OCI-LY7 (cell line): ENCODE measurements at places on chromosomes 5 and 9.

DNA sequence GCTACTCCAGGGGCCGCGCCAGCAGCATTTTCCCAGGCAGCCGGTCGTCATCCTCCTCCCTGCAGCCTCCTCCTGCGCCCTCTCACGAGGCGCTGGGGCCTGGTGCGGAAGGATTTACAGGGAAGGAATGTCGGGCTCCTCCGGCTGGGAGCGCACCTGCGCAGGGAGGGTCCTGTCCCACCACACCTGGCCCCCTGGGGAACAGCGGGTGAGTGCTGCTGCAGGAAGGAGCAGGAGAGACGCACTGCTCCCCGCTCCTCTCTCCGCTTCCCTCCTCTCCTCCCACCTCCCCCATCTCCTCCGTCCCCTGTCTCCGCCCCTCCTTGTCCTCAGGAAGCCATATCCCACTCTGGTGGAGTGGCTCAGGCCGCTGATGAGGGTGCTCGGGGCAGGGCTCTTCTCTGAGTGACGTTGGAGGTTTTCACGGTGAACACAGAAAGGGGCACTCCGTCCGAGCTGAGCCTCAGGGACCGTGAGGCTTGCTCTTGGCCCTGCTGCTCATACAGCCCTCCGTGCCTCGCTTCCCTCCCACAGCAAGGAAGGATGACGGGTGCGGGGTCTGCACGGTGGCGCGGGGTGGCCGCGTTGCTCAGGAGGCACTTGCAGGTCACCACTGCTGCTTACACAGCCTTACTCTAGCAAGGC, 31.3 kb downstream of the IRX4 start:
- DNase-seq: no peak

- DNase-seq: no peak
Measured at GRCh38 chr5:116766470-116766947, 191.9 kb upstream of the SEMA6A start.

DNA sequence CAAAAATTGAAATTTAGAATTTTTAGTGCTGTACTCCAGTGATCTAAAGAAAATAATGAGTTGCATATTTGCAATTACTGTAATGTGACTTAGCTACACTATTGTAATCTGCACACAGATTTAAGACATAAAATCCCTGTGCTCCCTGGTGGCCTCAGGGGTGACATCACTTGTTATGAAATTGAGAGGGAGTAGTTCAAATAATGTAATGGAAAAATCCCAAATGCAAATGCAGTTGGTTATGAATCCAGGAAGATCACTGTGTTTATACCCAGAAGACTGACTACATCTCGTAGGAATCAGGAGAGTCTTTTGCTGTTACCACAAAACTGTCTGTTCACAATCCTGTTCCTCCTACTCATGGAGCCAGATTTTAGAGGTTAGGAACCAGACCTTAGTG, 178.7 kb upstream of the FBXL17 start:
- DNase-seq: no peak

DNA sequence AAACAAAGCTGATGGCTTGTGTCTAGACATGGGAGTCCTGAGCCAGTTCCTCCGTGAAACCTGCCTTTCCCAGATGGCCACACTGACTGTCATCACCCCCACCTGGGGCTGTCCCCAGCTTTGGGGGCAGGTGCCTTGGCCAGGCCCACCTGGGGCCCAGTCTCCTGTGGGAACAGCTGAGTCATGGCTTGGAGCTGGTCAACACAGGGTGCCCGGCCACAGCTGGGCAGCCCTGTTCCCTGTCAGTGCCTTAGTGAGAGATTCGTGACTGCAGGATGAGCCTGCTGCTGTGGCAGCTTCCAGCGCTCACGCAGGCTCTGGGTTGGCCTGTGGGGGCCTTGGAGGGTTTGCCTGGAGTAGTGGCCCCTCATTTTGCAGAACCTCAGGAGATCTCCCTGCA, 56.5 kb downstream of the COL5A1 start:
- no peak for DNase-seq

DNA sequence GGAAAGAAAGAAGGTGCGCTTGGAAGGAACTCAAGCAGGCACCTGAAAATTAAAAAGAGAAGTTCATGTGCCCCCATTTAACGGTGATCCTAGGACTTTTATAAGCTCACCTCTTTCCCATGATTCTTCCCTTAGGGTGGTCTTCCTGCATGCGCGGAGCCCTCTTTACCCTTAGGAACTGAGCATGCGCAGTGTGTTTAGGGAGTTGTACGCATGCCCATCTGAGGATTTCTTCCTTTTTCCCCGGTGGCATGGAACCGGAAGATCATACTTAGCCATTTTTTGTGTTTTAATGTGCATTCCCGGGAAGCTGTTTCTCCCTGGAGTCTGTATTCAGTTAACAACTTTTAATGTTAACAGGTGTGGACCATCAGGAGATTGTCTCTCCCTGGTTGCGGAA, 119.0 kb downstream of the FBXL7 start:
- no peak for DNase-seq

DNA sequence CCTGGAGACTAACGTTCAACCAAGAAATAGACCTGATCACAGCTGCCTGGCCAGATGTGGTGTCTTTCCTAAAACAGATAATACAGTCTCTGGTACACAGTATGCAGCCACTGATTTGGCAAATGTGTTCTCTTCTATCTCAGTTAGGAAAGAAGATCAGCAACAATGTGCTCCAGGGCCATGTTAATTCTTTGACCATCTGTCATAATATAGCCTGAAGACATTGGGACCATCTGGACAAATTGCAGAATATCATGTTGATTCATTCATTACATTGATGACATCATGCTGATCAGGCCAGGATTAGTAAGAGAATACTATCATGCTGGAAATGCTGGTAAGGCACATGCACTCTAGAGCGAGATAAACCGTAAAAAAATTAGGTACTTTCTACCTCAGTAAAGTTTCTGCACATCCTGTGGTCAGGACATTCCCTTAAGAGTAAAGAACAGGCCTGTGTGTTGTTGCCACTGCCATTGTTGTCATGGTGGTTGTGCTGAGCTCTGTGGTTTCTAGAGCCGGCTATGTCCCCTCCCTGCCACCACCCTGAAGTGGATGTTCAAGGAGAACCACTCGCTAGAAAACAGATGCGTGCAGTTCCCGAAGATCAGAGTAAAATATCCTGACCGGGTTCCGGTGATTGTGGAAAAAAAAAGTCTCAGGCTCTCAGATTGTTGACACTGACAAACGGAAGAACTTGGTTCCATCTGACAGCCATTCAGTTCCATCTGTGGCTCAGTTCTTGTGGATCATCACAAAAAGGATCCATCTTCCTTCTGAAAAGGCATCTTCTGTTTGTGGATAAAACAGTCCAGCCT, 6.4 kb upstream of the JMY start:
- no peak for DNase-seq

DNA sequence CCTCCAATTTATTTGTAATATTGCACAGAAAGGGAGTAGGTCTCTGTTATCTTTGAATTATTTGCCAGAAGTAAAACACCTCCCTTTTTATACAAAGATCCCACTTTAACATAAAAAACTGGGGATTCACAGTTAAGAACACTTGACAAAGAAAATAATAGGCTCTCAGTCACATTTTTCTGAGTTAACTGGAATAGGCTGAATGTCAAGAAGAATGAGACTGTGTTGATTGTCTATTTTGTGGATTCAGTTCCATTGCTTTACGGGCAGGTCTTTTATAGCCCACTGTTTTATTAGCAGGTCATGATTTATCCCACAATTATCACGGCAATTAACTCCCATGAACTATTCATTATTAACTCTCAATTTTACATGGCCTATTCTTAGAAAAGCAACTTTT, 427.4 kb downstream of the CTNND2 start:
- no peak for DNase-seq

DNA sequence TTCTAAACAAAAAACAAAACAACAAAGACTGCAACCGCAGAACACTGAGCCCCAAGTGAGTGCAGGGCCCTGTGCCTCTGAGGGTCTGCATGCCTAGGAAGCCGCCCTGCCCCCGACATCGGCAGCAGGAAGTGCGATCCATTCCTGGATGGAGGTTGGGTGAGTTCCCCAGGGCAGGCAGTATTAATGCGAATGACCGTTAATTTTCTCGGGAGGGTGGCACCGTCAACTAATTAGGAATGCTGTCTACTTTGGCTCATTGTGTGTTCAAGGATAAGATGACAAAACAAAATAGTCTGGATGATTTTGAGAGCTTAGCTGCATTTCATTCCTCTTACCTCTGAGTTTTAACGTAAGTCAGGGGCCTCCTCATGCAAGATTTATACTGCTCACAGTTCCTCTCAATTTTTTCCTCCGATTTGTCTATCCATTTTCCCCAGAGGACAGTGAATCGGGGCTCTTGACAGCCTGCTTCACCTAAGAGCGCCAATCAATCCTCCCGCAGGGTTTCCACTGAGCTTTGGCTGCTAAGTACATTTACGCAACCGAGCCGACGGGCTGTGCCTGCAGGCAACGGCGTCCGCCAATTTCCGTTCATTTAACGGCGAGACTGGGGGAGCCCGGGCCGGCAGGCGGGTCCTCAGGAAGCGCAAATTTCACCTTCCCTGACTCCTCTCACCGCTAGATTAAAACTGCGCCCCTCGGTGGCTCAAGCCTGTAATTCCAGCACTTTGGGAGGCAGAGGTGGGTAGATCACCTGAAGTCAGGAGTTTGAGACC, 2.9 kb upstream of the NXNL2 start:
- DNase-seq: no peak

DNA sequence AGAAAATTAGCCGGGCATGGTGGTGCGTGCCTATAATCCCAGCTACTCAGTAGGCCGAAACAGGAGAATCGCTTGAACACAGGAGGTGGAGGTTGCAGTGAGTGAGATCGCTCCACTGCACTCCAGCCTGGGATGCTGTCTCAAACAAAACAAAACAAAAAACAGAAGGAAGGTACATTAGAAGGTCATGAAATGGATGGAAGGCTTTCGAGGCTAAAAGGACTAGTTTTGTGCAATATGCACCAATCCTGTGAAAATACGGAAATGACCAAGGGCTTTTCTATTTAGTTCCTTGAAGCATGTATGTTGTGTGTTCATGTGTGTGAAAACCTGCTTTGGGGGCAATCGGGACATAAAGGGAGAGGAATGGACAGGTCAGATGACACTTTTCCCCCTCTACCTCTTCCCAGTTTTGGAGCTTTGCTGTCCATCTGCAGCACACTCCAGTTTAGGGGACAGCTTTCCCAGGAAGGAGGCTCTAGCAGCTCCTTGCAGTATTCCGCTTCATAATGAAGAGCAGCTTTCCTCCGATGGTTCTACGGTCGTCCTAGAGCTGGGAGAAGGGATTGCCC, 15.0 kb downstream of the SPRY4 start:
- DNase-seq: no peak

DNA sequence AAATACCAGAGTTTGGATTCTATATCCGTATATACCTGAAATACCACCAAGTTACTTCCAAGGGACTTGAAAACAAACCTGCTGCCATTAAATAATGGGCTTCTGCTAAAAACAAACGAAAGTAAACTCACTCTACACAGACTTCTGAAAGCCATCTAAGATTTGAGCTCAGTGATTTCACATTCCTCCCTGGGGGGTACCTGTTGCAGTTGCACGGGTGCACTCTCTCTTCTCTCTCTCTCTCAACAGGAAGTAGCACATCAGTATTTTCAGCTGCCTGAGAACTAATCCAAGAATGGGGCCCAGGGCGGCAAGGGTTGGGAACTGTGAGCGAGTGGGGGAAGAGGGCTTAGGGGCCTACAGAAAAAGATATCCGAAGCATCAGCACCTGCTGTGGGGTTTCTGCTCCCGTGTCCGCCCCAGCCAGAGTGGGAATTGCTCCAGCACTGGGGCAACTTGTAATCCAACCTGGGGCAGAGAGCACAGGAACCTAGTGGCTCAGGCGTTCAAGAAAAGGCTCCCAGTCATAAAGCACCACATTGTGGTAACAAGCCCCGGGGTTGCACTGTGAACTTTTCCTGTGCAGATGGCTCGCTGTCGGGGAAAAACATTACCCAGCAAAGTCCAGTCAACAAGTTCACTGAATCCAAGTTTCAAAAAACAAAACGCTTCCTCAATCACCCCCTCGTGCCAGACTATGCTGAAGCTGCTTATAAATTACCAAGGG, 99.8 kb downstream of the EFNA5 start:
- peak; percentile 94 for DNase-seq

GRCh38 chr9:132423503-132423902, 13.5 kb downstream of the CFAP77 start:
- no peak for DNase-seq

GRCh38 chr5:8865686-8866374, 680.0 kb downstream of the SEMA5A start:
- DNase-seq: no peak

DNA sequence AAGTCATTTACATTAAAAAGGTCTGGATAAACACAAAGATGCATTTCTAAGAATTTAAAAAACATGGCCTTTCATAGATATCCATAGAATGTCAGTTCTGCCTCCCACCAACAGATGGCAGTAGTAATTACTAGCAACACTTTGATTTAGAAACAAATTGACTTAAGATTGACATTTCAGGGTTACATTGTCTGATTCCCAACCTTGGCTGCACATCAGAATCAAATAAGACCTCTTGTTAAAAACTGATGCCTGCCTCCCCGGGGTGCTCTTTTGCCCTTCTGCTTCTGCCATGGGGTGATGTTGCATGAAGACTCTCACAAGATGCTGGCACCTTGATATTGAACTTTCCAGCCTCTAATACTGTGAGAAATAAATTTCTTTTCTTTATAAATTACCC, 146.2 kb upstream of the GPR151 start:
- peak; percentile 47 for DNase-seq

GRCh38 chr5:133844836-133845235, 123.6 kb downstream of the C5orf15 start:
- DNase-seq: no peak

GRCh38 chr5:172719211-172719610, 51.8 kb downstream of the DUSP1 start:
- no peak for DNase-seq

GRCh38 chr9:105243015-105243686, 1.3 kb upstream of the SLC44A1 start:
- no peak for DNase-seq

DNA sequence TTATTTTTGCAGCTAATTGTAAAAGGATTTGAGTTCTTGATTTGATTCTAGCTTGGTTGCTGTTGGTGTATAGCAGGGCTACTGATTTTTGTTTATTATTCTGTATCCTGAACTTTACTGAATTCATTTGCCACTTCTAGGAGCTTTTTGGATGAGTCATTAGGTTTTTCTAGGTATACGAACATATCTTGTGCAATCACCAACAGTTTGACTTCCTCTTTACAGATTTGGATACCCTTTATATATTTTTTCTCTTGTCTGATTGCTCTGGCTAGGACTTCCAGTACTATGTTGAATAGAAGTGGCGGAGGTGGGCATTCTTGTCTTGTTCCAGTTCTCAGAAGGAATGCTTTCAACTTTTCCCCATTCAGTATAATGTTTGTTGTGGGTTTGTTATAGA, 210.8 kb downstream of the FGF10 start:
- no peak for DNase-seq

DNA sequence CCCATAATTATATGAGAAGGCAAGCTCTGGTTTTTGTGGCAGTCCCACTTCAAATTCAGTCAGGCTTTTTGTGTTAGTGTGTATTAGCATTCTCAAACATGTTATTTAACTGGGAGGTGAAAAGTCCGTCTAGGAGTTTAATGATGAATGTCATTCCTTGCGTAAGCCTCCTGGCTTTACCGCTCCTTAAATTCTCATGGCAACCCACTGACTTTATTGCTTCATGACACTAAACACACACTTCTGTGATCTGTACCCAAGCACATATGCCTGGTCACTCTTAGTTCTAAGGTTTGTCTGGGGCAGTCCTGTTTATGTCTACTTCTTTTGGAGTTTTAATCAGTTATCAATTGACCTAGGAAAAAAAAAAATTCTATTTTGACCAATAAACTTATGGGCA, 677.9 kb upstream of the DMAC1 start:
- DNase-seq: no peak
